NCI-H1436 treated with DMSO at 0.1 percent for 48 hours (cell line): ENCODE measurements at places on chromosomes 13 and 19.

DNA sequence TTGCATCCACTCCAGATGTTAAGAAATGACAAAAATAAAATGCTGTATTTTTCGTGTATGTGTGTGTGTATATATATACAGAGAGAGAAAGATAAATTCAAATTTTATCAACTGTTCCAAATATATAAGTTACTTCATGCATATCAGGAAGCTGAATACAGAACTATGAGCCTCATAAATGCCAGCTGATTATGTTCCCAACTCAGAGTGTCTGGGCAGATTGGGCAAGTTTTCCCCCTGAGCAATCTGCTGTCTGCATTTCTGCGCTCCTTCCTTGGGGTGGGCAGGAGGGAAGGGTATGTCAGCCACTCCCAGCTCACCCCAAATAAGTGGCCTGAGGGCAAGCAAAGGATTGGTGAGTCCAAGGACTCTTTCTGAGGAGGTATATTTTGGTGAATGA, 154.1 kb downstream of the DCLK1 start:
- no peak for DNase-seq

DNA sequence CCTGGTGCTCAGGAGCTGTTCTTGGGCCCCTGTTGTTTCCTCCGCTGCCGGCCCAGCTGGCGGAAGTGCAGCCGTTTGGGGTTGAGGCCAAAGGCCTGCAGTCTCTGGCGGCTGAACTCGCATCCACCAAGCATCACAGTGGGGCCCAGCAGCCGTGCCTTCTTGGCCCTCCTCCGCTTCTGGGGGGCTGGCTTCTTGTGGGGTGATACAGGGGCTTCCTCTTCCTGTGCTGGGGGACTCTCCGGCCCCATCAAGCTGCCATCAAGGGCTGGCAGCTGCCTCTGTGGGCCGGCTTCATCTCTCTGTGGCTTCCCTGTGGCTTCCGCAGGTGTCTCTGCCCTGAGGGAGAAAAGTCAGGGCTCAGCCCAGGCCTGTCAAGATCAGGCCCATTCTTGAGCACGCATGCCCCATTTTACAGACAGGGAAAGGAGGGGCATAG, 10.3 kb downstream of the ATG4D start:
- DNase-seq, result no peak

DNA sequence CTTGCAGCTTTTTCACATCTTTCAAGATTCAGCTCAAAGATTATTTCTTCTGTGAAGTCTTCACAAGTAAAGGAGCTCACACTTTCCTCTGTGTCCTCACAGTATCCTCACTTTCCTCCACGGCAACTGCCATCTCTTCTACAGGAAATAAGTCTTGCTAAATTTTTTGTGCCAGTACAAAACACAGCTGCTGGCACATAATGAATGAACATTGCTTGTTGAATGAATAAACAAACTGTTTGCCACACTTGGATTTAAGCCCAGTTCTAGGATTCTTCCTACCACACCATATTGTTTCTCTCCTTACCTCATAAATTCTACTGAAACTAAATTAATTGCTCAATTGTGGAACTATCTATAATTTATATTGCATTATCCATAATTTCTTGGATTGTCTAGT, 59.5 kb downstream of the RAP2A start:
- DNase-seq, result no peak

GRCh38 chr19:56125806-56126590, 4.9 kb upstream of the ZNF787 start:
- no peak for DNase-seq

DNA sequence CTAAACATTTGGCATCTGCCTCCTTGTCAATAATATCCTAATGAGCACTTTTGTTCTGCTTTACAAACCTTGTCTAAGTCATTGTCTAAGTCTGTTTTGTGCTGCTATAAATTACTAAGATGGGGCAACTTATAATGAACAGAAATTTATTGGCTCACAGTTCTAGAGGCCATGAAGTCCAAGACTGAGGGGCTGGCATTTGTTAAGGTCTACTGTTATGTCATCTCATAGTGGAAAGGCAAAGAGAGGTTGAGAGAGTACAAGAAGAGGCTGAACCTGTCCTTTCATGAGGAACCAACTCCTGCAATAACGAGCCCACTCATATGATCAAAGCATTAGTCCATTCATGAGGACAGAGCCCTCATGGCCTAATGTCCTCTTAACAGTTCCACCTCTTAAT, 72.7 kb upstream of the KLF12 start:
- no peak for DNase-seq

DNA sequence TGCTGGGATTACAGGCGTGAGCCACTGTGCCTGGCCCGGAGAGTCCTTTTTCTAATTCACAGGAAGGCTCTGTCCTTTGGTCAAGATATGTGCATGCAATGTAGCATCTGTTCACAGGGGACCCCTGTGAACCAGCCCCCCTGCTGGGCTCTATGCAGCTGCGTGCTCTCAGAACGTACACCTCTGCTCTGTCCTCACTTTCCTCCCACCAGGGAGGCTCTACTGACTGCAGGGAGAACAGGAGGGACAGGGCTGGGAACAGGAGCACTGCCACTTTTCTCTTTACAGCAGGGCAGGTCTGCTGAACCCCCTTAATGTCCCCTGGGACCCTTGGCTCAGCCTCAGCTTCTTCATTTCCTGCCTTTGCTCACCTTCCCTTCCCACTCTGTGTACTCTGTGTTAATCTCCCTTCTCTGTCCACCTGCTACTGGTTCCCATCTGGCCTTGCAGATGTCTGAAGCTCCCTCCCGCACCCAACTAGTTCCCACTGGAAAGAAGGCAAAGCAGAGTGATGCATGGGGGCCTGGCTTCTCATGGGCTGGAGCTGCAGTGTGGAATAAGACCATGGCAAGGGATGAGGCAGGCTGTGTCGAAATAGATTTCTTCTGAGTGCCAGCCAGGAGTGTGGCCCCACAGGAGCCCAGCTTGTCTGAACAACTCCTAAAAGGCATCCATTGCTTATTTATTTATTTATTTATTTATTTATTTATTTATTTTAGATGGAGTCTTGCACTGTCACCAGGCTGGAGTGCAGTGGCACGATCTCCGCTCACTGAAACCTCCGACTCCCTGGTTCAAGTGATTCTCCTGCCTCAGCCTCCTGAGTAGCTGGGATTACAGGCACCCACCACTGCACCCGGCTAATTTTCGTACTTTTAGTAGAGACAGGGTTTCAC, 7.2 kb downstream of the ADGRE2 start:
- no peak for DNase-seq

DNA sequence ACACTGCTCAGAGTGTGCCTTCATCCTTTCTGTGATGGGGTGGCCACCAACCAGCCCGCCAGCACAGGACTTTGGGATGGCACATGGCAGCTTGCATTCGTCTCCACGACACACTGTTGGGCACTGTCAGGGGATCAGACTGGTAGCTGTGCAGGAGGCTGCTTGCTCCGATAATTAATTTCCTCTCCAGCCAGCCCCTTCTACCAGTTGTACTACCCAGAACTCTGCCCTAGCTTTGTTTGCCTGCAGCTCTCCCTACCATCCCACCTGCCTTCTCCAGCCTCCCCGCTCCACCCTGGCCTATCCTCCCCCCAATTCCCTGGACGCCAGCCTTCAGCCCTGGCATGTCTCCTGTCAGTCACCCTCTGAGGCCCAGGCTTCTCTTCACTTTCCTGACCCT, 228.3 kb downstream of the TSHZ3 start:
- no peak for DNase-seq

- no peak for DNase-seq
Observed at GRCh38 chr13:74550039-74550438, 415.8 kb upstream of the KLF12 start.

- DNase-seq, result no peak
Observed at GRCh38 chr19:28963486-28964250, 249.3 kb downstream of the UQCRFS1 start.

GRCh38 chr19:58054901-58055874, 3.9 kb upstream of the ZNF135 start:
- no peak for DNase-seq

DNA sequence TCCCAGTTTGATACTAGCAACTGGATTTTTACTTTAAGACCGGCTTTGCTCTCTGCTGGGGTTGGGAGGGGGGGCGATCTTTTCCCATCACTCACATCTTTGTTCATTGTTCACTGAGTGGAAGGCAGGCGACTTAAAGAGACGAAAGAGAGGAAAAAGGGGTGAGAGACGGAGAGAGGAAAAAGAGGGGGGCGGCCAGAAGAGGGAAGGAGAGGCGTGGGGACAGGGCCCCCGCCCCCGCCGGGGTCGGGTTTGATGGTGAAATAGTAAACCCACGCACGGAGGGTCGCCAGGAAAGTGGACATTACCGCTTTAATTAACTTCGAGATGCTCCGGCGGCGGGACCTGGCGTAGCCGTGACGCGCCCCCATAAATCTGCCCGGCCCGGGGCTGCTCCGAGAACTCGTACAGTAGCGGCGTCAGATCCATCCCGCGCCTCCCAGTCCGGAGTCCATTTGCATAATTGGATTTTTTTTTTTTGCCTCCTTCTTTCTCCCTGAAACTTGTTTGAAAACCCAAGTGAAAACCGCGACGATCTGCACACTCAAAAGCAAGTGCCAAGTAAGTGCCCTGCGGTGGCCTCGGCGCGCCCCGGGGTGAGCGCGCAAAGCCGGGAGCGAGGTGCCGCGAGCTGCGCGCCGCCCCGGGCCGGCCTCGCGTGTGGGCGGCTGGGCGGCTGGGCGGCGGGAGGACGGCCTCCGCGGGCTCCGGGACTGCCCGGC, 143.9 kb upstream of the ZNF536 start:
- DNase-seq, result no peak

GRCh38 chr13:46647512-46648065, 94.6 kb downstream of the LRCH1 start:
- DNase-seq, result no peak

- DNase-seq, result no peak
Observed at GRCh38 chr19:45059258-45059965, 16.9 kb downstream of the ZNF296 start.

GRCh38 chr19:30173593-30174356, 198.4 kb upstream of the ZNF536 start:
- DNase-seq, result no peak

DNA sequence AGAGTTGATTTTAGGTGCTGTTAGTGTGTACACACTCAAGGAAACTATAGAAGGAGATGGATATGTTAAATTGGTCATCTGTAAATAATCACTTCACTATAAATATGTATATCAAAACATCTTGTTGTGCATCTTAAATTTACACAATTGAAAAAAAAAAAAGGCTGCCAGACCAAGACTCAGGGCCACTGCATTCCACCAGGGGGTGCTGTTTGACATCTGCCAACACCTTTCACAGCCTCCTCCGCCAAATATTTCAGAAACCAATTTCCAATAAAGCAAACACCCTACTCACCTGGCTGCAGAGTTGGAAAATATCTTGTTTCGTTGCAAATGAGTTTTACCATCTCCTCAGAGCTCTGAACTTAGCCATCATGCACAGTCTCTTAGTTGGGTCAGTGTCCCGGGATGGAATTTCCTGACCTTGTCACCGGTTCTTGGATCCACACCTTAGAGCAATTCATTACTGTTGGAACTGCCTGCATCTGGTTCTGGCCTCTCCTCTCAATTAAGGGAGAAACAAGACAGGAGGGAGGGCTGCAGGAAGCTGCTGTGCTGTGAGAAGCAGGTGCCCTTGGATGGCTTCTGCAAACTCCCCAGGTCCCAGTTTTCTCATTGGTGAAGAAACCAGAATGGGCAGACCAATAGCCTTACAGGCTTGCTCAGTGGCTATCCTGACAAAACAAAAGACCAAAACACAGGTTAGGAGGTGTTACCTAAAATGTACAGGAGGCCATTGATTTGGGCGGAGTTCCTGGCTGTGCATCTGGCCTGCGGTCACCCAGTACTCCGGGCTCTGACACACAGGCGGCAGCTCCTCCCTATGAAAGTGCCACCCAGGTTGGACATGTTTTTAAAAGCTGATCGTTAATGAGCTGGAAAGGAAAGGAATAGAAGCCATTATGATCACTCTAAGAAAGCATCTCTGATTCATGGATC, 746.6 kb downstream of the UQCRFS1 start:
- DNase-seq, result no peak

DNA sequence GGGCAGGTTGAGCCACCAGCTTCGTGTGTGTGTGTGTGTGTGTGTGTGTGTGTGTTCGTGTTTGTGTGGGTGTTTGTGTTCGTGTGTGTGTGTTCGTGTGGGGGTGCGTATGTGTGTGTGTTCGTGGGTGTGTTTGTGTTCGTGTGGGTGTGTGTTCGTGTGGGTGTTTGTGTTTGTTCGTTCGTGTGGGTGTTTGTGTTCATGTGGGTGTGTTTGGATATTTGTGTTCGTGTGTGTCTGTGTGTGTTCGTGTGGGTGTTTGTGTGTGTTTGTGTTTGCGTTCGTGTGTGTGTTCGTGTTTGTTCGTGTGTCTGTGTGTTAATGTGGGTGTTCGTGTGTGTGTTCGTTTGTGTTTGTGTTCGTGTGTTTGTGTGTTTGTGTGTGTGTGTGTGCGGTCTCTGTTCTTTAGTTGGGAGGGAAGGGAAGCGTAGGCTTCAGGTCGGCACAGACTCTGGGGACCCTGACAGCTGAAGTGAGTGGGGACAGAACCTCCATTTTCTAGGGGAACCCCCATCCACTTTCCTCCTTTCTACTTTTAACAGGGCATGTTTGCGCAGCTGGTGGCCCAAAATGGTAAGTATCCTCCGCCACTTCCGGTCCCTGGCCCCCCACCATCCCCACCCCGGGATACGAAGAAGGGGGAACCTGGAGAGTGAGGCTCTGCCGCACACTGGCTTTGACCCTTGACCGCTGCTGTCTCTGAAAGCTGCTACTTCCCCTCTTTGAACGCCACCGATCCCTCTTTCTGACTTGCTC, 1.6 kb downstream of the TNFSF9 start:
- DNase-seq, result no peak

- no peak for DNase-seq
Observed at GRCh38 chr13:33125821-33126570, 109.8 kb downstream of the KL start.

DNA sequence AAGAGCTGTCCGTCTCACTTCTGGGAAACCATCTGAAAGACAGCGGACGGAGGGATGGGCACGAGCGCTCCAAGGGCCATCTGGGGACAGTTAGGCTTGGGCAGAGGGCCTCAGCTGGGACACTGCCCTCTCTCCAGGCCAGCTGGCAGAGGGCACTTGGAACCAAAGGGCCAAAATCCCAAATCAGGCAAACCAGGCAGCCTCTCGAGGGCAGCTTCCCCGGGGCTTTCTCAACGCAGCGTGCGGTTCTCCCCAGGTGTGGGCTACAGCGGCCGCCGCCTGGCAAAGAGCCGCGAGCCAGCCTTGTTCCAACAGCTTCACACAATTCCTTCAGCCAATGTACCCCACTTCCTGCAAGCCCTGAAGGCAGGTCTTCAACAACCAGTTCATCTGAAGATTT, 5.0 kb downstream of the MLLT1 start:
- no peak for DNase-seq

GRCh38 chr13:99085808-99086266, 108.0 kb upstream of the DOCK9 start:
- no peak for DNase-seq

DNA sequence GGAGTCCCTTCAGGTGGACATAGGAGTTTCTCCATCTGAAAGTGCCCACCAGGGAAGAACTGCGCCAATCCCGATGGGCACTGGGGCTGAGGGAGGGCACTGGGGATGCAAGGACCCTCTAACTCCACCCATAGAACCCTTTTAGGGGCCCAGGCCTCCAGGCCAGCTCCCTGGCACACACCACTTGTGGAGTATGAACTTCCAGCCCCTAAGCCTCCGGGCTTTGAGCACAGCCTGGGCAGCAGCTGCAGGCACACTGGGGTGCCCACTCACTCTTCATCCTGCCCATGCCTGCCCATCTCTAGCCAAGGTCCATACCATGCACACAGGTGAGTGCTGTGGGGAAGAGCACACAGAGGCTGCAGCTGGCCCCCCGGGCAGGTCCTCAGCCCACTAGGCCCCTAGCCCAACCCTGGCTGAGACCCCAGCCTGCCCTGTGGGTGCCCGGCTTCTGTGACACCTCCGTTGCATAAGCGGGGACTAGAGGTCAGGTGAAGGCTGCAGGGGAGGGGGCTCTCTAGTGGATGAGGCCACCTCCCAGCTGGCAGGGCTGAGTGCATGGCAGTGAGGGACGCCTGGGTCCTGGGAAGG, 14.6 kb upstream of the SLC7A10 start:
- DNase-seq, result no peak
